ENCODE measurements at places on chromosomes 6 and 20.

DNA sequence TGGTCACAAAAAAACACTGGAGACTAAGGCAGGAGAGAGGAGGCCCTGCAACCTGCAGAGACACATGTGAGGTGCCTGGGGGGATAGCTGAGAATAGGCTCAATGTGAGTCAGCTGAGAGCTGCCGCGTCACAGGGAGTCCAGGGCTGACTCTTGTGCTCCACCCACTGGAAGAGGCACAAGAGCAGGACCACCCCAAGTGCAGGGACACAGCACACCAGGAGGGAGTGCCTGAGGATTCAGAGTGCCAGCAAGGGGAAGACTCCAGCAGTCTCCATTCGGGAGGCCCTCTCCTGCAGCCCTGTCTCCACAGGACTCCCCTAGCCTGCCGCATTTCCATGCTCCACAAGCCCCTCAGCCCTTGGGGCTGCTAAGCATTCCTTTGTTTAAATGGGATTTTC is 105.5 kb downstream of the HUS1B start:
- DNase-seq = no peak

- DNase-seq = no peak
Observed at GRCh38 chr6:25032934-25033333, 97.2 kb upstream of the RIPOR2 start.

- no peak for DNase-seq
Observed at GRCh38 chr20:40769677-40770285, 80.7 kb upstream of the MAFB start.

DNA sequence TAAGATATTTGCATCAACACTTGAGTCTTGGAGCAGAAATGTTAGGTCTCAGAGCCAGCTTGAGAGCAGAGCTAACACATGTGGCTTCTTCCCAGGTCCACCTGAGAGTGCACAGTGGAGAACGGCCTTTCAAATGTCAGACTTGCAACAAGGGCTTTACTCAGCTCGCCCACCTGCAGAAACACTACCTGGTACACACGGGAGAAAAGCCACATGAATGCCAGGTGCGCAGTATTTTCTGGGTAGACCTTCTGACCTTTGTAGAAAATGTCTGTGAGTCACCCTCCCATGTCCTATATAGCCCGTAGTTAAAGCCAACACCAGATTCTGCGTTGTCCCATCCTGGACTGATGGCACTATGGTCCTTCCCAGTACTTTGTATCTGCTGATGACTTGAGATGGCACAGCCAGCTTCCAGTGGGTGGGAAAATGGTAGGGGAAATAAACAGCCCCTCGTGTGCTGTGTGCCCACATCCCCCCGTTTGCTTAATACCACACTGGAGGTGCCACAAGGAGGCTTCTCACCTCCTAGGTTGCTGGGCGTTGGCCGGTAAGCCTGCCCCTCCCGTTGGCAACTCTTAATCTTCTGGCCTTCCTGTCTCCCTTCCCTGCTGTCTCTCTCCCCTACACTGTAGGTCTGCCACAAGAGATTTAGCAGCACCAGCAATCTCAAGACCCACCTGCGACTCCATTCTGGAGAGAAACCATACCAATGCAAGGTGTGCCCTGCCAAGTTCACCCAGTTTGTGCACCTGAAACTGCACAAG is 20.3 kb downstream of the PRDM1 start:
- no peak for DNase-seq

- no peak for DNase-seq
Observed at GRCh38 chr6:107495971-107496370, 6.1 kb downstream of the SOBP start.

All from NCI-H1105 (cell line).